ENCODE measurements at places on chromosomes 4 and X.
A peak's percentile ranks its signal among the peaks of the same experiment; 100 is the strongest.

DNA sequence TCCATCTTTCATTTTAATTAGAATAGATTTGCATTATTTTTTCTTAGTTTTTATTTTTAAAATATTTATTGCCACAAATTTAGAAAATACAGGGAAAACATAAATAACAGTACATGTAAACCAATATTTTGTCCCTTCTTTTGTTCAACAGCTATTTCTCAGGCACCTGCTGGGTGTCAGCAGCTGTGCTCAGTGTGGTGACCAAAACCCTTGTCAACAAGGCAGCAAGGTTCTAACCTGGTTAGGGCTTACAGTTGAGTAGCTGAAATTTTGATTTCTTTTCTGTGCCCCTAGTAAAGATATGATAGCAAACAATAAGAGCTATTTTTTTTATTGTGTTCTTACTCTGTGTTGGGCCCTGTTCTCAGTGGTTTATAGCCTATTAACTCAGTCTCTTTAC, 128.1 kb downstream of the PTTG2 start:
- DNase-seq = no peak

- DNase-seq = no peak
Observed at GRCh38 chr4:87901422-87901992, 68.7 kb downstream of the MEPE start.

DNA sequence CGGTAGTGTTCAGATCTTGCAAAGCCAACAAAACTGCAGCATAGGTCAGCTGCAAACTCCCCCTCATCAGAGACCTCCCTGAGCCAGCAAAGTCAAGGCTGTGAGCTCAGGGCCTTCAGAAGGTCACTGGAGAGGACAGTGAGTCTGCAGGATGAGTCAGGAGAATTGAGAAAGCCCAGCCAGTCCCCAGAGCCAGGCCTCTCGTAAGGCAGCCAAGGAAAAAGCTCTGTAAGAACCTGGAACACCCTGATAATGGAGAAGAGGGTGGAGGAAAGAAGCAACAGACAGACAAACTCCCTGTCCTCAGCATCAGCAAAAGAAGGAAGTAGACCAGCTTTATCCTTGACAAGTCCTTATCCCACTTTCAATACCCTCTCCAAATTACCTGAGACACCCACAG, 33.0 kb downstream of the GRIA3 start:
- DNase-seq = no peak

GRCh38 chr4:122450847-122451246, 5.7 kb downstream of the IL2 start:
- no peak for DNase-seq

DNA sequence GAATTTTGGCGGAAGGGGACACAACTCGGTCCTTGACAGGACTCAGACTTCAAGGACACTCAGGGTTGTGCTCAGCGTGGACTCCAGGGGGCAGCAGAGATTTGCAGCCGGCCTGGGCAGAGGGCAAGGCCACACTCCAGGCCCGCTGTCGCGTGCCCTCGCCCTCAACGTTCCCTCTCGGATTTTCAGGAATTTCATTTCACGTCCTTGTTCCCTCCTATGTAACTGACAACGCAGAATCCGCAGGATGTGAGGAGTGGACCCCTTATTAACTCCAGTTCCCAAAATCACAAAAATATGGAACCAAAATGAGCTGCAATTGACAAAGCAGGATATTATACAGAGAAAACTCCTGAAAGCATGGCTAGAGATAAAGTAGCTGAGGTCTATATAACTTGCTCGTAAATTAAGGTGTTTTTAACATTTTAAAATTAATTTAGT, 21.0 kb upstream of the DCTD start:
- peak; percentile 6 for DNase-seq

- DNase-seq = no peak
Observed at GRCh38 chr4:171846232-171846631, 33.0 kb downstream of the GALNTL6 start.

- DNase-seq = no peak
Observed at GRCh38 chrX:148700021-148700420, 199.6 kb downstream of the AFF2 start.

GRCh38 chr4:8580321-8581093, at the start of gene GPR78:
GPR78 (plus strand) TSS chr4:8580392; CDS start chr4:8580983, 591 bp downstream.
- no peak for DNase-seq

DNA sequence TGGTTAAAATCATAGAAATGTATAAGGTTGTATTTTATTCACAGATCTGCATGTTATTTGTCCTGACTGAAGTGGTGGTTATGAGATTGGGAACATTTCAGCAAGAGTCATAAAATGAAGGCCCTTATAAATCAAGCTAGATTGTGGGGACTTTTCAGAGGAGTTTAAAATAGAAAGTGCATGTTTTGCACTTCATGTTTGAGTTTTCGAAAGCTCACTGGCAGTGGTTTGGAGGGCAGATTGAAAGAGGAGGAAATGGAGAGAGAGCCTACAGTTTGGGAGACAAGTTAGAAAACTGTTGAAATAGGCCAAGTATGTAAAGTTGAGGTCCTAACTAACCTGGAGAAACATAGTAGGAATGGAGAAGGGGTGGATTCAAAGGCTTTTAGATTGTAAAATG, 124.9 kb downstream of the KDM6A start:
- no peak for DNase-seq

GRCh38 chr4:105241451-105241850, 94.8 kb downstream of the TET2 start:
- peak; percentile 22 for DNase-seq

- DNase-seq = no peak
Observed at GRCh38 chr4:47510506-47511143, 25.6 kb downstream of the ATP10D start.

GRCh38 chr4:69025191-69025998, 70.9 kb upstream of the UGT2B7 start:
- no peak for DNase-seq

DNA sequence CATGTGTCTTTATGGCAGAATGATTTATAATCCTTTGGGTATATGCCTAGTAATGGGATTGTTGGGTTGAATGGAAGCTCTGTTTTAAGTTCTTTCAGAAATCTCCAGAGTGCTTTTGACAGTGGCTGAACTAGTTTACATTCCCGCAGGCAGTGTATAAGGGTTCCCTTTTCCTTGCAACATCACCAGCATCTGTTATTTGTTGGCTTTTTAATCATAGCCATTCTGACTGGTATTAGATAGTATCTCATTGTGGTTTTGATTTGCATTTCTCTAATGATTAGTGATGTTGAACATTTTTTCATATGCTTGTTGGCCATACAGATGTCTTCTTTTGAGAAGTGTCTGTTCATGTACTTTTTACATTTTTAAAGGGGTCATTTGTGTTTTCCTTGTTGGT, 129.8 kb downstream of the TBCK start:
- DNase-seq = no peak
